ENCODE measurements at places on chromosomes 7 and 10.

DNA sequence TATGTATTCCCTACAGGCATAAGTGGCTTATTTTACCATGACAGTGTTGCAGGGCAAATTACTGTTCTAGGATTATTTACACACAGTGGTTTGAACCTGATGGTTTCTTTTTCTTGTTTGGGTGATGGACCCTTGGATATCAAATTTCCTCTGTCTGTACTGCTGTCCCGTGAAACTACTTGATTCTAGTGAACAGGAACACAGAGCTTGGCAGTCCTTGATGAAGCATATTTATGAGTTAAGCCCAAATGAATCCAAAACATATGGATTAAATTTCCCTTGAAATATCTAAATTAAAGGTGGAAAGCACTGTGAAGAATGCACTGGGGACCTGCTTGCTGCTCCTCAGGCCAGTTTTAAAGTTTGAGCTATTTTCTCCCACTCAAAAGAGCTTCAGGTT lies 635.3 kb downstream of the INHBA start:
- no peak for DNase-seq

- no peak for DNase-seq
Measured at GRCh38 chr10:126646110-126646509, 24.4 kb downstream of the C10orf90 start.

GRCh38 chr10:132605390-132605789 lies 67.8 kb downstream of the INPP5A start:
- DNase-seq: no peak

GRCh38 chr7:33932832-33933468 lies 27.6 kb downstream of the BMPER start:
- DNase-seq: peak; percentile 57

GRCh38 chr7:18408868-18409267 lies 86.7 kb upstream of the HDAC9 start:
- DNase-seq: no peak

DNA sequence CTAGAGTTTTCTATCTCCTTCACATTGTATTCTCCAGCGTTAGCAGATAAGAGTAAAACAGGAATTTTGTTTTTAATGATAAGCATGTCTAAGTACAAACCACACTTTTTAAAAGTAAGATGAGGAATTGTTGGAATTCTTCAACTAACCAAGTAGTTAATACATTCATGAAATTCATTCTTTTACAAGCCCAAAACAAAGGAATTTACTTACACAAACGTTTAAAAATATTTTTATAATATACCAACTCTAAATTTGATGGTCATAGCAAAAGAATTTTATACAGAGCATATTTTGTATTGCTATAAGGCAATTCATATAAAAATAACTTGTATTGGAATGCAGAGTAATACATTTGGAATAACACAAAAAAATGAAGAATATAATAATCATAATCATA lies 51.3 kb downstream of the TWIST1 start:
- DNase-seq: no peak

DNA sequence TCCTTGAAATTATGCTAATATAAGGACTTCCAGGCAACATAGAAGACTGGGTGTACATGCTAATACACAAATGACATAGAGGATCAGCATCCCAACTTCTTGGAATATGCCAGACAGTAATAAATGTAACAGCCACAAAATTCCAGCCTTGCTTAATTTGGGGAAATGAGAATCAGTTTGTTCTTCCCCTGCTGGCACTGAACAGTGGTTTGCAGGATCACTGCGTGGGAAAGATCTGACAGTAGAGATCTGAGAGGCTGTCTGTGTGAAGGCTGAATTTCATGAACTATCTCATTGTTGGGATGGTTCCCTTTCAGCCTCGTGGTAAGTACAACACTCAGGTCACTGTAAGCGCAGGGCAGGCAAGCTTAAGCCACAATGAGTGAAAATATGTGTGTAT lies 1078.0 kb downstream of the LRMDA start:
- DNase-seq: no peak

GRCh38 chr10:48476279-48476982 lies 128.4 kb downstream of the ARHGAP22 start:
- no peak for DNase-seq

GRCh38 chr7:22821702-22822485 lies 755 bp downstream of the TOMM7 start:
- no peak for DNase-seq

- DNase-seq: no peak
Measured at GRCh38 chr7:151787348-151787747, 89.6 kb downstream of the PRKAG2 start.

Data from omental fat pad (tissue), 4 donors.